ENCODE measurements at places on chromosomes 7 and 10. TPM values are rescaled to one million over a fixed set of nuclear protein-coding genes. Genes with fewer than 3 reads are reported as not detected.

DNA sequence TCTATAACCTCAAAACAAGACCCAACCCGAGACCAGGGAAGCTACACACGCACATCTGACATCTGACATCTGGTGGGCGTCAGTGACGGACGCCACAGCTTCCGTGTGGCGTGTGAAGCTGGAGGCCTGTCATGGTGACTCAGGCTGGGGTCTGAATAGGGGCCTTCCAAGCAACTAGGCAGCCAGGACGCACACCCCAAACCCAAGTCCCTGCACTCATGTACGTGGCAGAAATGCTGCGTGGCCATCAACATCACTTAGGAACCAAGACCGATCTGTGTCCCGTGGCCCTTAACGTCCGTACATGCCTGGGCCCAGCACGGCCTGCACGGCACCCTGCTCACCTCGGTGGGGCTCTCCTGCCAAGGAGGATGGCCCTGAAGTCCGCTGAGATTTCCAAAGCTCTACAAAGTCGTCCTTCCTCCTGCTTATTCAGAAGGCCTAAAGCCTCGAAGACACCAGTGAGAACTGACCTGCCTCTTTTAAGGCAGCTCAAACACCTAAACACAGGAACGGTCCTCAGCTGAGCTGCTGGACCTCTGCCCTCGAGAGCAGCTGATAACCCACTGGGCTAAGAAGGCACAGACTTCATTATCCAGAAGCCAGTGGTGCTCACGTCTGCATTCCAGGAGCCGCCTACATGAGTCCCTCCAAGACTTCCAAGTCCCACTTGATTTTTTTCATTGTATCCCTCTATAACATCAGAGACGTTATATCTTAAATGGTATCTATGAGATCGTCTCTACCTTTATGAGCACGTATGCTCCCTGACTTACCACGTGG is 82.5 kb downstream of the DIP2C start:
- no peak for DNase-seq

- no peak for DNase-seq
These were observed 6.9 kb upstream of the OIT3 start for GRCh38 chr10:72886621-72887020.

DNA sequence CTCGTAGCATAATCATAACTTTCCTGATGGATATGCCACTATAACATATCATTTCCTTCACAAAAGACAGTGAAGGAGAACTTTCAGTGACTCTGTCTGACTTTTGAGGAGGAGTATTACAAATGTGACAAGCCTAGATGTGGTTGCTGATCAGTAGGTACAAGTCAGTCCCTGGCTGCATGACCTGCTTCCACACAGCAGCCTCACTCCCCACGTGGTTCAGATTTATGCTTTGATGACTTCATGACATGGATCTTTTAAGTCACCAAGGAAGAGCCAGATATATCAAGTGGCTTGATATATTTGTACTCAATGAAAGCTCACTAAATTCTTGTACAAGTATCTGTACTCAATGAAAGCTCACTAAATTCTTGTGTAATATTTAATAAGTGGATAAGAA is 50.9 kb upstream of the MKLN1 start:
- no peak for DNase-seq

DNA sequence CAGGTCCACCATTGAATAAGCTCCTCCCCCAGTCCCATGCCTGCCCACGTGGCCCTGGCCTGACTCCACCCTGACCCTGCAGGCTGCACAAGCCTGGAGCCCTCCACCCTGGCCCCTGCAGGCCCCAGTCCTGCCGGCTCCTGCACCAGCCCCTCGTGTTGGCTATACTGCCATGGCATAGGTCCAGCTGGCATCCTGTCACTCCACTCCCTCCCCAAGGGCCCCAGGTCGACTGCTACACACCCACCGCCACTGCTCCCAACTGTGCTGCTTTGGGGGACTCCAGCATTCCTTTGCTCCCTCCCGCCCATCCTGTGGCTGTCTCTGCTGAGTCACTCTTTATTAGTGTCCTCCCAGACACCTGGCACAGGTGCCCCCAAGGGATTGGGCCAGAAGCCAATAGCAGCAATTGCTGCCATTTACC is 32.4 kb upstream of the HSPA12A start:
- DNase-seq, result no peak

GRCh38 chr10:76150876-76151288 is 719.5 kb downstream of the LRMDA start:
- no peak for DNase-seq

DNA sequence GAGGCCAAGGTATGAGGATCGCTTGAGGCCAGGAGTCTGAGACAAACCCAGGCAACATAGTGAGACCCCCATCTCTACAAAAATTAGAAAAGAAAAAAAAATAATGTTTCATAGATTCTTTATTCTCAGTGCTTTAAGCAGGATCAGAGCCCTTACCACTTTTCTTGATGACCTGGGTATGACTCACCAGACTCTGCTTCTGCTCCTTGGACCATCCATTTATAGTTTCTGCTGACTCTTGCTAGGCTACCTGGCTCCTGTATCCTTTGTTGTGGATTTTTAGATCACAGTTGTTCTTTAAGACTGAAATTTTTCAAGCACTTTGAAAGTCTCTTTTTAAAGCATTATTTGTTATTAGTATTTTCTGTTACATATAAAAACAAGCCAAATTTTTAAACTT is 411.1 kb downstream of the GFRA1 start:
- DNase-seq, result no peak

PDCD11 gene
- polyA plus RNA-seq, result 6.6 TPM

DNA sequence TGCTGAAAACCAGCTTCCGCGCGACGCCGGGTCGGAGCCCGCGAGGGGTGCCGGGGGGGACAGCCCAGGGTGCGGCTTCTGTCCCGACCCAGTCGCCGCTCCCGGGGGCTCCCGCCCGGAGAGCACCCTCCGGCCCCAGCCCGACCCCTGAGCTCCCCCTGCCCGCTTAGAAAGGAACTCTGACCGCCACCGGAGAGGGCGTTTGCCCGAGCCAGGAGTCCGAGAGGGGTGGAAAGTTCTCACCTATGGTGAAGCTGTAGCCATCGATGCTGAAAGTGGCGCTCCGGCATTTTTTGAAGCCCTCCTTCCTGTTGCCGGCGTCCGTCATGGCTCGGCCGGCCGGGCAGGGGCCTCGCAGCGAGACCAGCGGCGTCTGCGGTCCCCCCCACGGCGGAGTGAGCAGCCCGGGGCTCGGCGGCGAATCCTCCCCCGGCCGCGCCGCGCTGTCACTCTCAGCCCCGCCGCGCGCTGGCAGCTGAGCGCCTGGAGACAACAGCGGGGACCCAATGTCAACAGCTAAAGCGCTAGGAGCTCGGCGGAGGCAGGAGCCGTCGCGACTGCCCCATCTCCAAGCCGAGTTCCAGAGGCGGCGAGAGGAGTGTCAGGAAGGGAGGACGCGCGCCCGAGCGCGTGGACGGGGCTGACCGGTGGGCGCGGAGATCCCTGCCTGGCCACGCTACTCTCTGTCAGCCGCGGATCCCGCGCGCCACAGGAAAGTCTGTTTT is 191.6 kb downstream of the LSM5 start:
- no peak for DNase-seq

ENTPD1 gene
- polyA plus RNA-seq, result 1.8 TPM

SYT15 gene
- polyA plus RNA-seq, result 0.07 TPM

CDCA7L gene
- polyA plus RNA-seq, result 6.3 TPM

DNA sequence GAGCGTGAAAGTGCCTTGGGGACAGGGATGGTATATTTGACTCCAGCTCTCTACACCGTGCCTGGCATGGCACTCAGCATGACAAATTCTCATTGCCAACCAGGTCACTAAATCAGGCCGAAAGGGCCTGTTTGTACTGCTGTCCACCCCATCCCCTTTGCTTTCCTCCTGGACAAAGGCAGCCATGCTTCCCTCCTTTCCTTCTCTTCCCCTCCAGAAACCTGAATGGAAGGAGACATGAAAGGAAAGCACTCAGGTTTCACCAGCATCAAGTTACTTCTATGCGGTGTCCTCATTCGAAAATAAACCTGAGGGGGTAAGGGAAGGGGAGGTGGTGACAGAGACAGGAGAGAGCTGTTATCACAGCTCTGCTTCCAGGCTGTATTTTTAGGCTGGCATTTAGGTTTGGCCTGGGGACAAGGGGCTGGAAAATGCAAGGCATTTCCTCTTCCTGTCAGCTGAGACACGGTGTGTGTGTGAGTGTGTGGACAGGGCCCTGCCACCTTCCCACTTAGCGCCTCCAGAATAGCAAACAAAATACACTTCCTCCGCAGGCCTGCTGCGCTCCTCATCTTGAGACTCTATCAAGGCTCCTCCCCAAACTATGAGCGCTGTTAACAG is 79.9 kb upstream of the COL13A1 start:
- DNase-seq, result no peak

SEMA3A gene
- 0.47 TPM for polyA plus RNA-seq

- DNase-seq, result no peak
These were observed 228.6 kb downstream of the ELFN1 start for GRCh38 chr7:1898628-1899185.

GRCh38 chr10:78229489-78229888 is 195.8 kb downstream of the RPS24 start:
- DNase-seq, result no peak

ANKRD7 gene
- not detected for polyA plus RNA-seq

AMPH gene
- polyA plus RNA-seq, result not detected

- no peak for DNase-seq
These were observed 242.8 kb downstream of the PTPRN2 start for GRCh38 chr7:158344706-158345300.

GRCh38 chr7:44223362-44224079 is 22.7 kb downstream of the YKT6 start:
- no peak for DNase-seq

PLPP4 gene
- not detected for polyA plus RNA-seq

- DNase-seq, result no peak
These were observed 24.4 kb downstream of the GSDME start for GRCh38 chr7:24732646-24733413.

DNA sequence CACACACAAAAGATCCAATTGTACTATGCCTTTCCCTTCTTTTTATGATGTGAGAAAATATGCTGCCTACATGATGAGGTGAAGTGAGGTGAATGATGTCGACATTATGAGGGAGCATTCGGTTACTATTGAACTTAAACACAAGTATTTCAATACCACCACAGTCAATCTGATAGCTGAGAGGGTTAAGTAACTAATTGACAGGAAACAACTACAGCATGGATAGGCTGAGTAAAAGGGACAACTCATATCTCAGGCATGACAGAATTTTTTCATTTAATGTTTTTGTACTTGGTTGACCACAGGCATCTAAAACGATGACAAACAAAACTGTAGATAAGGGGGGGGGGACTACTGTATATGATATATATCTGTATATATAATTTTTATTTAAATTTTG is 488.9 kb downstream of the SH2D4B start:
- DNase-seq, result no peak

GRCh38 chr7:51444936-51445335 is 128.3 kb upstream of the COBL start:
- DNase-seq, result no peak

RINT1 gene
- 14.3 TPM for polyA plus RNA-seq

KEL gene
- not detected for polyA plus RNA-seq

GRCh38 chr10:61049386-61049785 is 105.4 kb upstream of the RHOBTB1 start:
- no peak for DNase-seq

NODAL gene
- not detected for polyA plus RNA-seq

- peak; percentile 52 for DNase-seq
These were observed 16.5 kb downstream of the SLK start for GRCh38 chr10:103983367-103983911.

GRCh38 chr7:16774294-16774693 is 20.7 kb downstream of the TSPAN13 start:
- no peak for DNase-seq

DNA sequence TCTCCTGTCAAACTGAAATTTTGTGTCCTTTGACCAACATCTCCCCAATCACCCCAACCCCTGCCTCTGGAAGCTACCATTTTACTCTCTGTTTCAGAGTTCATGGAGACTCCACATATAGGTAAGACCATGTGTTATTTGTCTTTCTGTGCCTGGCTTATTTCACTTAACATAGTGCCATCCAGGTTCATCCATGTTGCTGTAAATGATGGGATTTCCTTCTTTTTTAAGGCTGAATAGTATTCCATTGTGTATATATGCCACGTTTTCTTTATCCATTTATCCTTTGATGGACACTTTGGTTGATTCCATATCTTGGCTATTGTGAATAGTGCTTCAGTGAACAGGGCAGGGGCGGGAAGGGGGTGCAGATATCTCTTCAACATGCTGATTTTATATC is 18.0 kb upstream of the FBXW4 start:
- DNase-seq, result no peak

SSC4D gene
- polyA plus RNA-seq, result 0.66 TPM

- no peak for DNase-seq
These were observed 4.1 kb downstream of the COA1 start for GRCh38 chr7:43725251-43725650.

DNA sequence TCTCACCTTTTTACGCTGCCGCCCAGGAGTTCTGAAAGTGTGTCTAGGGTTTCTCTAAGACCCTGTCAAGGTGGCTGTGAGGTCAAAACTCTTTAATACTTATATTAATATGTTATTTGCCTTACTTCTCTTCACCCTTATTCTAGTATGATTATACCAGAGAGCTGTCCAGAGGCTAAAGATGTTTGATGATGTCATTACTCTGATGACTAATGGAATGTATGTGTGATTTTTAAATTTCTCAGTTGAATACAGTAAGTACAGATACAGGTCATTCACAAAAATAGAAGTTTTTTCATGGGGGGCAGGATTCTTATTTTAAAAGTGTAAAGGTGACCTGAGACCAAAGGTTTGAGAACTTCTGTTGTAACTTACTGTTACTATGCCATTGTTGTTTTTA is 150.6 kb upstream of the FOXP2 start:
- no peak for DNase-seq

DNA sequence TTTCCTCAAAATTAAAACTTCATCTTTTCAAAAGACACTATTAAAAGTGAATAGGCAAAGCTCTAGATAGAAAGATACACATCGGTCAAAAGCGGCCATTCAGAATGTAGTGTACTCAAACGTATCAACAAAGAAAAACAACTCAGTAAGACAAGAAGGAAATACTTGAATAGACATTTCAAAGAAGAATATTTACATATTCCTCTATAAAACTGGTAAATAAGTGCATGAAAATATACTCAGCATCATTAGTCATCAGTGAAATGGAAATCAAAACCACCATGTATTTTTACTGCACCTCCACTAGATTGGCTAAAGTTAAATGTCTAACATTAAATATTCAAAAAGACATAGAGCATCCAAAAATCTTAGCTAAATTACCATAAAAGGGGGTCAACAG is 551.1 kb upstream of the SORCS1 start:
- DNase-seq, result no peak

DNA sequence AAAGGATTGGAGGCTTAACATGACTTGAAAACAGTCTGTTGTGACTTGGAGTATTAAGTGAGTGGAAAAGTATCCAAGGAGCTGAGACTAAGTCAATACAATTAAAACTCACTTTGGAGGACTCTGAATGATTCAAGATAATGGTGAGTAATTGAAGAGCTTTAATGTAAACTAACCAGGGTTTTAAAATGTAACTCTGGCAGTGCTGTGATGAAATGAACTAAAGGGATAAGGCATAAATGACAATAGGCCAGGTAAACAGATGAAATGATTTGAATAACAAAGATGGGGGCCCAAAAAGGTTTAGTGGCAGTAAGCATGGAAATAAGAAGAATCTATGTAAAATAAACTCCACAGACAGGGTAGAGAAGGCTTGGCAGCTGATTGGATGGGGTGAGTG is 316.5 kb upstream of the CACNA2D1 start:
- no peak for DNase-seq

DEPP1 gene
- not detected for polyA plus RNA-seq
